ENCODE measurements at places on chromosomes 6 and 20. TPM values are rescaled to one million over a fixed set of nuclear protein-coding genes. Genes with fewer than 3 reads are reported as not detected.

GRCh38 chr20:61940491-61940890 lies 125.2 kb downstream of the TAF4 start:
- no peak for DNase-seq

DNA sequence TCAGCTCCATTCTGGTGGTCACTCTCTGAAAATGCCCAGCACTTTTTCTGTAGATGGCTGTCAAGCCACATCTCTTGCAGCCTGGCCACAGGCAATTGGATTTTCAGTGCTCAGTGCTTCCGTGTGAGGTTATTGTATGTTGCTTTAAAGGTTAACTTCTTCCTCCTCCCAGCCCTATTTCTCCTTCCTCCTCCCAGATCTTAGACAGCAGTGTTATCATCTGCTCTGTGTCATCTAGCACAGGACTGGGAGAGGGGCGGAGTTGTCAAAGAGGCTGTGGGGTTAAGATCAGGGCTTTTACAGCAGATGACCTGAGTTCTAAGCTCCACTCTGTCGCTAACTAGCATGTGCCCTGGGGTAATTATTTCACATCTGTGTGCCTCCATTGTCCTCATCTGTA lies 129.0 kb downstream of the PHACTR3 start:
- DNase-seq = no peak

DNA sequence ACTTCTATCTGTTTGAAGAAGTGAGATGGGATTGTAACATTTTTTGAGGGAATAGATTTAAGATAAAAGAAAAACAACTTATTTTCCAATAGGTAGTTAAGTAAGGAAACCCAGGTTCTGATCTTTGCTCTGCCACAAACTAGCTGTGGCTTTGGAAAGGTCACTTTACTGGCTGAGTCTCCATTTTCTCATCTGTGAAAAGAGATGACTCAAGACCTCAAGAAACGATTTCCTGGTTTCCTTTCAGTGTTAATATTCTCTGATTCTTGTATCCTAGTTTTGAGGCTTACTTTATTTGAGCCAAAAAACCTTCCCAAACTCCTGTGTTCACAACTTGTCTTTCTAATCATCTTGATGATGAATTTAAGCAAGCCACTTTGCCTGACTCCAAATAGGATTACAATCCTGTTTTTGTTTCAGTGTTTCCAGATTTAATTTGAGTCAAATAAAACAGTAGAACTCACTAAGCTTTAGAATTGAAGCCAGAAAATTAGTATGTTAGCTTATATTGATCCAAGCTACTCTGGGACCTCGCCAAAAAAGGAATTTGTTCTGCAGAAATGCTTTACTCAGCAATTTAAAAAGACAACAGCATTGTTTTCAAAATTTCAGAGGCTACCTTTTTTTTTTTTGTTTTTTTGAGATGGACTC lies 51.1 kb downstream of the ENPP1 start:
- DNase-seq = peak; percentile 31

DNA sequence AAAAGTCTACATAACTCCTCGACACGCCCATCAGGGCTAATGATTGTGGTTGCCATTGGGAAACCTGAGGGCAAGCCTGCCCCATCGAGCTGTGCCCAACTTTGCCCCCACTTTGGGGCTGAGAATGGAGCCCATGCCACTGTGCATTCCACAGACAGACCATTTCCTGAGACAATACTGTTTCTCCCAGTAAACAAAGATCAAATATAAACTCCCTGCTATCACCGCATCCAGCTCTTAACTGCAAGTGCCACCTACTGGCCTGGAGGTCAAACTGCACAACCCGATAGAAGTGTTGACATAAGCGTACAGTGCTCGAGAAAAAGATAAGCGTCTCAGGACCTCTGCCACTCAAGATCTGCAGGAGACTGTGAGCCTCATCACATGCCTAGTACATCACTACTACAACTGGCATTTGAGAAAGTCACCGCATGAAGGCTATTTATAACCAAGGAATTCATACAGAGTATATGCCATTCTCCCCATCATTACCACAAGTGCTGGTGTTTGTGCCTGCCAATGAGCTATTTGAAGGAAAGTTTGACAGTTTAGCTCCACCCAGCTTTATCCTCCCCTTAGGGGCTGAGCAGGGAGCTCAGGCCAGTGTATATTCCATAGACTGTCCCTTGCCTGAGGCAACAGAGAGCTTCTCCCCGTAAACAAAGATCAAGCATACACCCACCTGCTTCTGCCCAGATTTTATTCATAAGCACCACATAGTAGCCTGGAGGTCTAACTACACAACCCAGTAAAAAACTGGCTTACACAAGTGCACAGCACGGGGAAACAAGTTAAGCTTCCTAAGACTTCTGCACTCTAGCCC lies 4.5 kb upstream of the DEFB126 start:
- DNase-seq = peak; percentile 53

Gene CCDC170
- total RNA-seq = not detected

Gene LTV1
- 26.6 TPM for total RNA-seq
